ENCODE measurements at places on chromosomes 5 and 9.

DNA sequence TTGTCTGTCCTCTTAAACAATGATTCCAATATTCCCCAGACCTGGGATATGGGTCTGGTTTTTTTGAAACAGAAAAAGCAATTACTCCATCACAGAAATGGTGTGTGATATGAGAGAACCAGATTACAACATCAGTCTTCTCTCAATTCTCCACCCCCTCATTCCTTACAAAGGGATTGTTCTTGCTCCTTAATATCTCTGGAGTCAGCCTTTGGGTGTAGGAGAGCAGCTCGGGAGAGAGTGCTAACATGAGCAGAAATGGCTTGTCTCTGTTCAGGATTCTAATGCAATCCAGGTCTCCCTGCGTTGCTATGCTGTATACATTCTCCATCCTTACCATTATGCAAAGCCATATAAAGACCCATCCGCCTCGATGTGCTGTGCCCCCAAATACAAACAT lies 32.7 kb downstream of the ZFAND5 start:
- DNase-seq = no peak

GRCh38 chr5:123209502-123210027 lies 120.5 kb downstream of the PRDM6 start:
- no peak for DNase-seq

DNA sequence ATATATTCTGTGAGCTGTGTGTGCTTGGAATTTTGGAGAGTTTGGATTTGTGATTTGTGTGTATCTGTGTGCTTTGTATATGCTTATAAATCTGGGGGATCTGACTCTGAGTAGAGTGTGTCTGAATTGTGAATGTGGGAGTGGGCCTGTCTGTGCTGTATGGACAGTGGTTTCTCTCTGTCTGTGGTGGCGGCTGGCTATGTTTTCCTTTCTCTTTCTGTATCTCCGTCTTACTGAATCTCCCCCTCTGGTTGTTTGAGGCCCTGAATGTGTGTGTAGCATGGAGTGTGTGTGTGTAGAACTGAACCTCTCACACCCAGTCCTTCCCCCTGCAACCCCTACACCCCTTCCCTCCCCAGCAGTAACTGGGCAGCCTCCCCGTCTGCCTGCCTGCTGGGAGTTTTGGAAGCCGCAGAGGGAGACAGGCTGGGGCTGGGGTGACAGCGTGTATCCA lies 4.7 kb downstream of the CXXC5 start:
- DNase-seq = peak; percentile 45

DNA sequence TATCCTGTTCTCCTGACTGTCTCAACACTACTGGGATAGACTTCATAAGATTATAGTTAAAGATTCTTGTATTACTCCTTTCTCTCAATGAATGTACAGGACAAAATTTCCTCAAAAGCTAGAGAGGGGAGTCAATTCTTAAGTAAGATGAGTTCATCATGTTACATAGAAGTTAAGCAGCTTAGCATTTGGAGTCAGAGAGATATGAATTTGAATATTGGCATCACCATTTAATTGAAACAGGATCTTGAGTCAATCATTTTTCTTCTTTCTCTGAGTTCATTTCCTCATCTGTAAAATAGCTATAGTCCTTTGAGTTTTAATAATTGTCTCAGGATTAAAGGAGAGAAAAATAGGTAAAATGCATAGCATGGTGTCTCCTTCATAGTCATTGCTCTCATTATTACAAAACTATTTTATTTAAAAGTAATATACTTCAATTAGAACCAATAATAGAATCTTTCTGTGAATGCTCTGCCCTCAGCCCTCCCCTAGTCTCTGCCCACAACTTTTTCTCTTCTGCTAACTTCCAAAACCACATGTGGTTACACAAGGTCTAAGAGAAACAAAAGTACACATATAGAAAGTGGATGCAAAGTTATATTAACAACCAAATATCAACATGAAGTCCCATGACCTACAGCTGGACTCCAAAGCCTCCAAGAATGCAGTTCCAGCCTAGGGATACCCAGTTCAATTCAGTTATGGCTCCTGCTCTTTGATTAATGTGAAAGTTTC lies 265.6 kb downstream of the TLE1 start:
- no peak for DNase-seq

GRCh38 chr9:133067006-133067405 lies 5.2 kb downstream of the CEL start:
- no peak for DNase-seq

GRCh38 chr9:92180669-92181181 lies 65.5 kb upstream of the SPTLC1 start:
- no peak for DNase-seq

GRCh38 chr5:11027660-11028059 lies 266.6 kb upstream of the DAP start:
- no peak for DNase-seq

GRCh38 chr9:124014956-124015660 lies 3.5 kb downstream of the LHX2 start:
- no peak for DNase-seq

DNA sequence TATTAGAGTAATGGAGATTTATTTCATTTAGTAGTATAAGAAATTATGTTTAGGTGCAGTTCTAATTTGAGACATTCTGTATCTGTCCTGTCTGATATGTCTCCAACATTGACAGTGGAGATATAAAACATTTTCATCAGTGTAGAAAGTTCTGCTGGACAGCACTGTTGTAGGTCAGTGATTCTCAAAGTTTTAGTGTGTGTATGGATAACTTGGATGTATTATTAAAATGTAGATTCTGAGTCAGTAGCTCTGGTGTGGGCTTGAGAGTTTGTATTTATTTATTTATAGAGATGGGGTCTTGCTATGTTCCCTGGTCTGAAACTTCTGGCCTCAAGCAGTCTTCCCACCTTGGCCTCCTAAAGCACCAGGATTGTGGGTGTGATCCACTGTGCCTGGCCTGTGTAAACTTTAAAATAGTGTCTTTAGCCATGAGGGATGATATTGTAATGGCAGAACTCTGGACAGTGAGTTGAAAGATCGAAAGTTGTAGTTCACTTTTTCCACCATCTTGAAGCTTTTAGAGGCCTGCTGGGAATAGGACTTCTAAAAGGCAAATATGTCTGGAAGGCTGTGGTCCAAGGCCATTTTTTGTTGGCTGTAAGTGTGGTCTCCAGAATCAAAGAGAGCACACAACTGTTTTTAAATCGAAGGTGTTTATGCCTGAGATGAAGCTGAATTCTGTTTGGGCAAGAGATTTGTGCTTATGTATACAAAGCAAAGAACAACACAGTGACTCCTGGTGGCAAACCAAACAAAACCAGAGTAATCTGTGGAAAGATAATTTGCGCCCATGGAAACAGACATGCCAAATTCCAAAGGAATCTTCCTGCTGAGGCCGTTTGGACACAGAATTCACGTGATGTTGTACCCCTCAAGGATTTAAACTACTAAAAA lies 12.4 kb downstream of the UBAP1 start:
- DNase-seq = no peak

GRCh38 chr5:77904362-77904761 lies 128.2 kb upstream of the TBCA start:
- no peak for DNase-seq

- DNase-seq = no peak
Observed at GRCh38 chr5:142057697-142058056, 44.9 kb upstream of the GNPDA1 start.

All from lung (tissue), 17 donors.